ENCODE measurements at places on chromosomes 11 and 22.

DNA sequence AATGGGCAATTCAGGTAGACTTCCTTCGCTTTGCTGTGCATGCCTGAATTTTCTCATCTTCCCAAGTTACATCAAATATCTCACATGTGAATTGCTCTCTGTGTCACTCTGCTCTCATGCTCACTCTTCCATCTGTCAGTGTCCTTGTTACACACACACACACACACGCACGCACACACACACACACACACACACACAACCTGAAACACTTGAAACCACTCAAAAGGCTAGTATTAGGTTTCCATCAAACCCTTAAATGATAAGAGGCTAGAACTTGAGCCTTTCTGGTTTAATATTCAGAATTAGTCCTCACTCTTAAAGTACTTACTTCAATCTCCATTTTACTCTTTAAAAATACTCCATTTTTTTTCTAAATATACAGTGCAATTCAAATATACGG lies 282.4 kb downstream of the C11orf87 start:
- no peak for DNase-seq

GRCh38 chr11:128153697-128154048 lies 433.7 kb downstream of the ETS1 start:
- DNase-seq: no peak

DNA sequence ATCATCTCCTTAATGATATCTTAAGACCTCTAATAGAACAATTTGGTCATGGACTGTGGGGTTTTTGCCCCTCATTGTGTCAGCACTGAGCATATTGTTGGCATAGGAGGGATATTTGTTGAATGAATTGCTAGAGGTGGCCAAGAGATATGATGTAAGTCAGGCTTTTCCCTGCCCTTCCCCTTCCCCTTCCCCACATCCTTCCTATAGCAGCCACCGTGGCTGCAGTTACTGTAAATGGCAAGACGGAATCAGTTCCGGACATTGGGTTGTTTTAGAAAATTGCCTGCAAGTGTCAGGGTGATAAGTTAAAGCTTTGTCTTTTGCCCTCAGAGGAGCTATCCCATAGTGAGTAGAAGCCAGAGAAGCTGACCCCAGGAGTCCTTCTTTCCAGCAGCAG lies 23.0 kb downstream of the LIMK2 start:
- DNase-seq: no peak

DNA sequence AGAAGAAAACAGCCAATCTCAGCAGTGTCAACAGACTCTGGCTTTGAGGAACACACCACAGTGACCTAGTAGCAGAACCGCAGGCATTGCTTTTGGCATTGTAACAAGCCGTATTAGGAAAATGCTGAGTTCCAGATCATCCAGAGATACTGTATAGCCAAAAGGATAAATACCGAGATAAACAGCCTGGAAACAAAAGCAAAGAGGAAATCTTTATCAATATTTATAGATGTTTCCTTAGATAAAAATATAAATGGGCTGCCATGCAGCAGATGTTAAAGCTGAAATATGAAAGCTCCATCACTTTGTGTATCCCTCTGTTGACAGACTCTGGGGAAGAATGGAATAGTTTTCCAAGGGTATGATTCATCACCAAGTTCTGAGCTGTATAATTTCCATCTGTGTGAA lies 98.9 kb upstream of the TP53AIP1 start:
- no peak for DNase-seq

DNA sequence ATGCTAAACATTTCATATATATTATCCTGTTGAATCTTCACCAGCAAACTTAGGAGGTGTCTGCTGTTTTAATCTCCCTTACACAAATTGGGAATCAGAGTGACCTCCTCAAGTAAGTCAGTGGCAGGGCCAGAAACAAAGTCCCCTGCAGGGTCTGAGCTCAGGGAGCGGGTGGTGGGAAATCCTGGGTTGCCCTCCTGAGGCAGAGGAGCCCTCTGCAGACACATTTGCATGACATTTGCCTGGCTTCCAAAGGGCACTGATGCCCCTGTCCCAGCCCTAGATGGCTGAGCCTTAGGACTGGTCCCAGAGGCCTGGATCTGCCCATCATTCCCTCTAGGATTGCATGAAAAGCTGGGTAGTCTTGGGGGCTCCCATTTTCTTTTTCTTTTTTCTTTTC lies 2.1 kb upstream of the INPP5J start:
- no peak for DNase-seq

GRCh38 chr11:110187731-110188130 lies 94.5 kb downstream of the ZC3H12C start:
- DNase-seq: no peak

DNA sequence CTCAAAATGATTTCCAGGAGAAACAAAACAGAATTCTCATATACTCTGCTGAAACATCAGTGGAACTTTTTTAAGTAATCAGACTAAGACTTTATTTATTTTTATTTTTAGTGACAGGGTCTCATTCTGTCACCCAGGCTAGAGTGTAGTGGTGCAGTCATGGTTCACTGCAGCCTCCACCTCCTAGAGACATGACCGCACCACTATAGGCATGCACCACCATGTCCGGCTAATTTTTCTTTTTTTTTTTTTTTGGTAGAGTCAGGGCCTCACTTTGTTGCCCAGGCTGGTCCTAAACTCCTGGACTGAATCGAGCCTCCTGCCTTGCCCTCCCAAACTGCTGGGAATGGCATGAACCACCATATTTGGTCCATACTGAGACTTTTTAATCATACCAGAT lies 42.9 kb downstream of the PRDM10 start:
- DNase-seq: no peak

- no peak for DNase-seq
Observed at GRCh38 chr11:1499899-1500298, 13.3 kb upstream of the MOB2 start.

DNA sequence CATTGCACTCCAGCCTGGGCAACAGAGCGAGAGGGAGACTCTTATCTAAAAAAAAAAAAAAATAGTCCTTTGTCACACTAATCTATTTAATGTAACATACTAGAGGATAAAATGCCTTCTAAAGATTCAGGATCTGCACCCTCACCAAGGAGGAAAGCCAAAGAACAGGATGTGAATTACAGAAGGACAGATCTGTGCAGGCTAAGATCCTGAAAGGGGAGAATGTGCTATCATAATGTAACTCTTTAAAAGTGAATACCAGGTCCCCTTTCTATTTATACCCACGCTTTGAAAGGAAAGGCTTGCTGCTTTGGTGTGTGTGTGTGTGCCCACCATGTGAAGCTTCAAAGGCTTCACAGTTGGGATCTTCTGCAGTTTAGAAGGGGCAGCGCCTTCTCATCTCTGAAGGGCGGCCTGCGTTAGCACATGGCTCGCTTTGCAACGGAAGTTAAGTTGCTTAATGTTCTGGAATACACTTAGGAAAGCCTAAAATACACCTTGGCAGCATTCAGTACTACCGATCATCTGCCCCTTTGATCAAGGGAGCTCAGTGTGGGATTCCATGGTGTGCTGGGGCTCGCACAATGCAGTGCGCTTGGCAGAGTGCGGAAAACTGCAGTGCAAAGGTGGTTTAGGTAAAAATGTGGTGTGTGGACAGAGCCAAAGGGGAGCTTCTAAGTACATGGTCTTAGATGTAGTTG lies 6.8 kb downstream of the CECR2 start:
- DNase-seq: no peak

DNA sequence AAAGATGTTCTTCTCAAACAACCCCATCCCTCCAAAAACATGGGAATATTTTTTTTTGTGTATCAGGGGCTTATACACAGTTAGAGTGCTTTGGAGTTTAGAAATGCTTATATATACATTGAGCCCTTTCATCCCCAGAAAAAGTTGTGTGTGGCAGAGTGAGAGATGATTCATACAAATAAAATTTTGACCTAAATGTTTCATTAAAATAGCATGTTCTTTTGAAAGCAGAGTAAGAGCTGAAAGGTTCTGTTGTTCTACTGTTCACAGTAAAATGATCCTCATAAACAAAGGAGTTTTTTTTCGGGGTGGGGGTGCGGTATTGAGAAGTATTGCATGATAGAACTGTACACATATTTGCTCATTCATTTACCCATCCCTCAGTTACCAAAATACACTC lies 512.4 kb downstream of the DLG2 start:
- DNase-seq: no peak

GRCh38 chr22:32531931-32532819 lies 57.6 kb downstream of the FBXO7 start:
- no peak for DNase-seq

- no peak for DNase-seq
Observed at GRCh38 chr22:45688600-45689080, 17.0 kb downstream of the ATXN10 start.

DNA sequence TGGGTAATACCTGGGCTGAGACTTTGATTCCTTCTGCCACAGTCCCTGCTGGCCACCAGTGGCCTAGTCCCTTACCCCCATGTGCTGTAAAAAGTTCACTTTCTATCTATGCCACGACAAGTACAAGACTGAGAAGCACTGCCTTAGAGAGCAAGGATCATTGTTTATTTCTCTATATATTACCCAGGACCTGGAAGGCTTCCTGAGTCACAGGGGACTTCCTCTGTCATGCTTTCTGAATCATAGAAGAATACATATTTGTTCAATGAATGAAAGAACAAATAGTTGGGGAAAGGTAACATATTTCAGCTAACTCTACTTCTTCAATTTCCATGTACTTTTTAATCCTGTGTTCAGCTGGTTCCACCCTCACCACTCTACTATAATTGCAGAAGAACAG lies 5.5 kb upstream of the SYT9 start:
- DNase-seq: no peak

DNA sequence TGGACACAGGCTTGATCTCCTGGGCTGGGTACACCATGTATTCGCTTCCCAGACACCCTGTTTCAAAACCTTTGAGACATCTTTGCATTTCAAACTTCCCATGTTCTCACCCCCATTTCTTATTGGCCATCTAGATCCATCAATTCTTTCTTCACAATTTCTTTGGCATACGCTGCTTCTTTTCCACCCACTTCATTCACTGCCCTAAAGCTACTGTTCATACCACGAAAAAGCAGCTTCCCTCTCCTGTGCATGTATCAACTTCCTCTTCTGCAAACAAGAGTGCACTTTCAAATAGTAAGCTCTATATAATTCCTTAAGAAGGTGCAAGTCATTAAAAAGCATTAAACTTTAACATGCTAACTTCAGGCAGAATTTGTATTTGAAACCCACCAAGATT lies 21.4 kb downstream of the UVRAG start:
- DNase-seq: no peak

GRCh38 chr11:25775603-25776002 lies 556.3 kb upstream of the ANO3 start:
- no peak for DNase-seq

GRCh38 chr11:133115099-133115498 lies 417.2 kb downstream of the OPCML start:
- DNase-seq: no peak

- no peak for DNase-seq
Observed at GRCh38 chr11:63611395-63611747, 2.9 kb downstream of the PLAAT3 start.

DNA sequence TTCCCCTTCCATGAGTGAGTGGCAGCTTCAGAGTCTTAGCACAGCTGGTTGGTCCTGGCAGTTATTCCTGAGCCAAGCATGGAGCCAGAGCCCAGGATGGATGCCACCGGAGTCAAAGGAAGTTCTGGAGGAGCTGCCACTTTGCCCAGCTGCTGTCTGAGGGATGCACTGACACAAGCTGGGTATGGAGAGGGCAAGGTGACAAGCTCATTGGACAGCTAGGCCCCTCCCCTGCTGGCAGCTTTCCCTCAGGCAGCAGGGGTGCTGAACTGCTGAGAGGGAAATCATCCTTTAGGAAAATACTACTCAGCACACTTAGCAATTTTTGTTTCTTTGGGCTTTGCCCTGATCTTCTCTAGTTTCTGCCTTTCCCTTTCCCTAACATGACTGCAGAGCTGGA lies 99.3 kb upstream of the SESN3 start:
- DNase-seq: no peak

DNA sequence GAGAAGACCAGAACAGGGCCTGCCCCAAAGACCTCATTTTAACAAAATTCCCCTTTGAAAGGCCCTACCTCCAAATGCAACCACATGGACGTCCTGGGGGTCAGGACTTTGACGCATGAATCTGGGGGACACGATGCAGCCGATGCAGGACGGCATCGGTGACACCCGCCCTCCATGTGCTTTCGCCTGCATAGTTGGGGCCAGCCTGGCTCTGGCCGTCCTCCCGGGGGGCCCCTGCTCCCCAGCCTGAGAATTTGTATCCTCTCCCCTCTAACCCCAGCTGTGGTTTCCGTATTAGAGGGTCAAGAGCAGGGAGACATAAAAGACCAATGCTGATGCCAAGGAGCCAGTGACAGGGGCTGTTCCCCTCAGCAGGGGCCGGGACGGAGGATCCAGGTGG lies 18.4 kb upstream of the BRSK2 start:
- no peak for DNase-seq

DNA sequence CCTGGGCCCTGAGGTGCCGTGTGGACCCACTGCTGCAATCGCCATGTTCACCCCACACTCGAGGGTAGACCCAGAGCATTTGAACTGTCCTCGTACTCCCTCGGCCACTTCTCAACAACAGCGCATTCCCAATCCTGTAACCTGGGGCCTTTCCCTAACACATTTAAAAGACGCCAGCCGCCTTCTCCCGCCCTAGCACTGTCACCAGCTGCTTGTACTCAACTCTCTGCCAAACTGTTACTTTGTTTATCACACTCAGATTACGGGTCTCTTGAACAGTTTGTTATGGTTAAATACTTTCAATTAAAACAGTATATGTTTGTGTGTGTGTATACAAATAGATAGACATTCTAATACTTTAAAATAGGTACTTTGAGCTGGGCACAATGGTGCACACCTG lies 20.7 kb downstream of the CDKN1C start:
- no peak for DNase-seq

- DNase-seq: no peak
Observed at GRCh38 chr22:27676545-27677213, 124.9 kb downstream of the MN1 start.

- DNase-seq: no peak
Observed at GRCh38 chr11:46553814-46554212, 40.0 kb downstream of the AMBRA1 start.

GRCh38 chr11:66020618-66021357 lies 5.5 kb downstream of the CATSPER1 start:
- no peak for DNase-seq

GRCh38 chr22:46984751-46985506 lies 222.5 kb downstream of the TBC1D22A start:
- DNase-seq: no peak

Data from activated CD4-positive, alpha-beta T cell treated with anti-CD3 and anti-CD28 coated beads, Interleukin-2, amount 50 U/mL, for 24 hours (primary cell).